ENCODE measurements at places on chromosomes 7 and 10. TPM values are rescaled to one million over a fixed set of nuclear protein-coding genes. Genes with fewer than 3 reads are reported as not detected.
A peak's percentile ranks its signal among the peaks of the same experiment; 100 is the strongest.

Gene PAX4
- not detected for total RNA-seq

DNA sequence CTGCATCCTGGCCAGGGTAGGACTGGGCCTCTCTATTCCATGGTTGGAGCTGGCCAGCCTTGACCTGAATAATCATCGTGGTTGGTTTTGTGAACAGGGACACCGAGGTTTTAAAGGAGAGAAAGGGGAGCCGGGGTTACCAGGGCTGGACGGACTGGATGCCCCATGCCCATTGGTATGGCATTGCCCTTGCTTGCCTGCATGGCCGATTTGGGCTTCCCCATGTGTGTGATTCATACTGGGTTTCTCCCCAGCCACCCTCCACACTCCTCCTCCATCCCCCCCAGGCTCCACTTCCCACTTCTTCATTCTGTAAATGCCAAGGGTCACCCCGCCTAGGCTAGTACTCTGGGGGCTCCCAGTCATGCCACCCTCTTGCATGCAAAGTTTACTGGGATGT lies 98.8 kb upstream of the MACROH2A2 start:
- DNase-seq = peak; percentile 78

Gene METTL2B
- total RNA-seq = 26.6 TPM

Gene TRPV5
- total RNA-seq = not detected

DNA sequence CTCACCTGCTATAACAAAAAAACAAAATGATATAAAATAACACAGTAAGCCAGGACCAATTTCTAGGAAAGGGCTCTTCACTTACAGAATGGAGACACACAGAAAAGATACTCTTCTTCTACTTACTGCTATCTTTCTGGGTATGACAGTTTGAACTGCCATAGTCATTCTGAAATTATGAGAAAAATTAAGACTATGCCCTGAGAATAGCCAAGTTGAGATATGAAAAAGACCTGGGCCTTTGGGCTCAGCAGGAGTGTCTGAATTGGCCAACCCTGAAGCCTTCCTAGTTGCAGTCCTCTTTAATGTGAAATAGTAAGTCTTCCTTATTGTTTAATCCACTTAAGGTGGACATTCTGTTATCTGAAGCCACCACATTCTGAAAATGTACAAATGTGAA lies 519.5 kb downstream of the GRID1 start:
- DNase-seq = no peak

Gene PHKG1
- total RNA-seq = 2.8 TPM

DNA sequence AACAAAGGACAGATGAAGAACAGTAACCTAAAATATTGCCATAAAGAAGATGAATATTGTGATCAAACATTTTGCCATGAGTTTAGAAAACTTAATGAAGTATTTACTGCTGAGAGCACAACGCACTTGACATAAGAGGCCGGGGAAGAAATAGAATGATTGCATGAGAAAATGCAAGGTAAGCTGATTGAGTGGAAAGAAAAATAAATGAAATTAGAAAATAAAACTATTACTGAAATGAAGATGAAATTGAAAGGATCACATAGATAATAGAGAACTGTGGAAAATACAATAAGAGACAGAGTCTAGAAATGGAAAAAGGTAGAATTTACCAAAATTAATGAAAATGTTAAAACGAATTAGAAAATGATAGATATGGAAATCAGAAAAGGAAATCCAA lies 10.1 kb downstream of the RAB18 start:
- DNase-seq = no peak

DNA sequence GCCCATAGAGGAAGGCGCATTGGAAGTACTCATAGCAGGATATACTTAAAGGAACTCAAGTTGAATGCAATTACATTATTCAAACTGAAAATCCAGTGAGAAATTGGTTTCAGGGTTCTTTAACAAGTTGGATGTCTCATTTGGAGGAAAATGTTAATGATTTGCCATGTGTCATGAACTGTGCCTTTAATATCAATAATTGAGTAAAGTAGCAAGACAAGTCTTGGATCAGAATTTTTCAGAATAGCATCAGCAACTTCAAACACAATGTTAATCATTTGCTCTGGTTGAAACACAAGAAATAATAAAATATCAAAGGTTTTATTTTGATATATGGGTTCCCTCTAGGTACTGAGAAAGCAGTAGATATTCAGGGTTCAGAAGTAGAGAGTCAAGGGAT lies 24.5 kb upstream of the POU6F2 start:
- no peak for DNase-seq

All from mesenteric fat pad (tissue), 1 donor.